ENCODE measurements at places on chromosomes 3 and 15.

DNA sequence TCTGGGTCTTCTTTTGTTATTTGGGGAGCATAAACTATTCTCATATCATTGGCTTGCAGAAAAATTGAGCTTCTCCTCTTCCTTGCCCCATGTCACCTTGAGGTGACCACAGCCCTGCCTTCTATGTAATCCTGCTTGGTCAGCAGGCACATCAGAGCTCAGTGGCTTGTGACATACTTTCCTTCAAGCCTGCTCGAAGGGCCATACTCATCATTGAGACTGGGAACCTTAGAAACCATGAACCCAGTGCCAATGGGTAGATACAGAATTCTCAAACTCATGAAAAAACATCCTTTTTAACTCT, 3.7 kb upstream of the CCR2 start:
- no peak for DNase-seq

DNA sequence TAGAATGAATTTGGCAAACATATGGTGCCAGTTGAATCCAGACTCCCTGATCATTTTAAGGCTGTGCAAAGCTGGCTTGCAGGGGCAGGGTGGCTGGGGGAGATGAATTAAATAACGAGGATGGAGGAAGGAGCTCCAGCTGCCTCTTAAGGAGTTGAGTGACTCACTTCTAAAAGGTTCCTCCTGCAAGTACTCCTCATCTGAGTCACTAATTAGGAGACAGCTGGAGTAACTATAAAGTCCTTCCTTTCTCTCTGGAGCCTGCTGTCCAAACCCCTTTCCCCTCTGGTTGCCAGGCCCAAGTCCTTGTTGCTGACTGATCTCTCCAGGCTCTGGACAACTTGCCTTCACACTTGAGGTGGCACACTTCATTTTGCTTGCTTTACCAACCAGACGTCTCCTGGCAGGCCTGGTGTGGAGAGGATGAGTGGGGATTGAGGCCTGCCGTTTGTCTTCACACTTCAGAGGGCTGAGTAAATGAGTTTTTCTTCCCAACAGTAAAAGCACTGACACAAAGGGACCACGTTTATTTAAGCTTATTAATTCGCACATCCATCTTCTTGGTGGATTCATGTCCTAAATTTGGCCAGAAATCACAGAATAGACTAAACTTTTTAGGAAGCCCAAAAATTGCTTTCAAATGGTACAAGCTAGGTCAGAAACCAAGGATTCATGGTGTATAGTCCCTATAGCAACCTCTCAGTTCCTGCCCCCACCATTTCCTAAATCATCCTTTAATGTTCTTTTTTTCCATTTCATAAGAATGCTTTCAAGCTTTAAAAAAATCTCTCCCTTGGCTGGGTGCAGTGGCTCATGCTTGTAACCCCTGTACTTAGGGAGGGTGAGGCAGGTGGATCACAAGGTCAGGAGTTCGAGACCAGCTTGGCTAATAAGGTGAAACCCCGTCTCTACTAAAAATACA, 90.5 kb upstream of the MYRIP start:
- DNase-seq = no peak

- no peak for DNase-seq
Observed at GRCh38 chr3:60536420-60536819, 714.8 kb downstream of the FHIT start.

- DNase-seq = no peak
Observed at GRCh38 chr3:168645180-168645579, 549.5 kb upstream of the GOLIM4 start.

- no peak for DNase-seq
Observed at GRCh38 chr3:107985496-107985895, 105.3 kb downstream of the CD47 start.

- DNase-seq = no peak
Observed at GRCh38 chr3:188360364-188360881, 206.5 kb downstream of the LPP start.

DNA sequence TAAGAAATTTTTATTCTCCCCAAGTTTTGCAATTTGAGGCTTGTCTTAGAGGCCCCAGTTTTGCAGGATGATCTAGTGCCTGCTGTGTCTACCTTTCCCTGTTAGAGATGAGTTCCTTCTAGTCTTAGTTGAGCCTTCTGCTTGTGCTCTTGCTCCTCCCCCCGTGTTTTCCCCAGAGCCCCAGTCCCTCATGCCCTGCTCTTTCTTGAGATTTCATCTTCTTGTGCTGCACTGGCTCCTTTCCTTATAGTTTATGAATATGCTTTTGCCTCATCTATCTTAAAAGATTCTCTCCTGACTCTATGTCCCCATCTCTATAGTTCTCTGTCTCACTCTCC, 4.7 kb downstream of the GAP43 start:
- no peak for DNase-seq

DNA sequence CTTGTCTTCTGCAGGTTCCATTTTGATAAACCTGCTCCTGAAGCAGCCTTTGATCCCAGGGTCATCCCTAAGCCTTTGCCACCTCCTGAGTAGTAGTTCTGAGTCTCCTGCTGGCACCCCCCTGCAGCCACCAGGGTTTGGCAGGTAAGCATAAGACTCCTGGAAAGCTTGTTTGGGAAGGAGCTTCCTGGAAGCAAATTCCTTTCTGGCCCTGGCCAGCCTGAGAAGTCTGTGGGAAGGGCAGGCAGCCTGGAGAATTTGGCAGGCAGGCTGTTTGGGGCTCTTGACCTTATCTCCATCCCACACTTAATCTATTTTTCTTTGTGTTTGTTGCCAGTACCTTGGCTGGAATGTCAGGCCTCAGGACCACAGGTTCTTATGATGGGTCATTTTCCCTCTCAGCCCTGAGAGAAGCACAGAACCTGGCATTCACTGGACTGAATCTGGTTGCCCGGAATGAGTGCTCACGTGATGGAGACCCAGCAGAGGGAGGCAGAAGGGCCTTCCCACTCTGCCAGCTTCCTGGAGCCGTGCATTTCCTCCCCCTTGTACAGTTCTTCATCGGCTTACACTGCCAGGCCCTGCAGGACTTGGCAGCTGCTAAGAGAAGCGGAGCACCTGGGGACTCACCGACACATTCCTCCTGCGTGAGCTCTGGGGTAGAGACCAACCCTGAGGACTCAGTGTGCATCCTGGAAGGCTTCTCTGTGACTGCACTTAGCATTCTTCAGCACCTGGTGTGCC, 13.4 kb downstream of the ATRIP start:
- no peak for DNase-seq

- no peak for DNase-seq
Observed at GRCh38 chr3:185928496-185928895, 9.3 kb downstream of the TRA2B start.

GRCh38 chr15:41659855-41660234, 360 bp upstream of the MGA start:
- DNase-seq = no peak

DNA sequence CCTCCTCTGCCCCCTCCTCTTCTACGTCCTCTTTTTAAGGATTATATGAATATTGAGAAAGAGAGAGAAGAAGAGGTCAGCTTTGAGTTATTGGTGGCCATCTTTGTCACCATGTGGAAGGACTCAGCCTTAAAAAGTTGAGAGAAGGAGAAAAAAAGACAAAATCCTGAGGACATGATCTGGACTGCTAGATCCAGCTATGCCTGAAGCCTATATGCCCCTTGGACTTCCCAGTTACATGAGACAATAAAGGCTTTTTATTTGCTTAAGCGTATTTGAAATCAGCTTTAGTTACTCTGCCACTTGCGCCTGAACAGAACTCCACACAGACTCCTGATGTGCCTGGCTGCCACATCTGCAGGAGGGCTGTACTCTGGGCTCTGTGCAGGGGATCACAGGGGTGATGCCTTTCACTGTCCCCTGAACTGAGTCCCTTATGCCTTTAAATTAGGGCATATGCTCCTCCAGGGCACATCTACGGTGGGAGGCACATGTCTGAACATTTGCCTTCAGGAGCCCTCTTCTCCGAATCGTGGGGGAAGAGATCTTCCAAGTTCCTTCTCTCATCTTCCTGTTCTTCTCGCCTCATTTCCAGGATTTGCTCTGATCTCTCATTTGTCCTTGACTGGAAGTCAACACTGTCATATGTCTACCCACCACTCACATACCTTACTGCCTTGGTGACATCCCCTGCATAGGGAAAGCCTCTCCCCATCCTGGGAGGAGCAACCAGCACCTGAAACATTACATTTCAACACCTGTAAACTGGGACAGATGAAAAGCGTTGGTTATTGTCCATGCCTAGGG, 14.0 kb upstream of the PLA2G4E start:
- no peak for DNase-seq

DNA sequence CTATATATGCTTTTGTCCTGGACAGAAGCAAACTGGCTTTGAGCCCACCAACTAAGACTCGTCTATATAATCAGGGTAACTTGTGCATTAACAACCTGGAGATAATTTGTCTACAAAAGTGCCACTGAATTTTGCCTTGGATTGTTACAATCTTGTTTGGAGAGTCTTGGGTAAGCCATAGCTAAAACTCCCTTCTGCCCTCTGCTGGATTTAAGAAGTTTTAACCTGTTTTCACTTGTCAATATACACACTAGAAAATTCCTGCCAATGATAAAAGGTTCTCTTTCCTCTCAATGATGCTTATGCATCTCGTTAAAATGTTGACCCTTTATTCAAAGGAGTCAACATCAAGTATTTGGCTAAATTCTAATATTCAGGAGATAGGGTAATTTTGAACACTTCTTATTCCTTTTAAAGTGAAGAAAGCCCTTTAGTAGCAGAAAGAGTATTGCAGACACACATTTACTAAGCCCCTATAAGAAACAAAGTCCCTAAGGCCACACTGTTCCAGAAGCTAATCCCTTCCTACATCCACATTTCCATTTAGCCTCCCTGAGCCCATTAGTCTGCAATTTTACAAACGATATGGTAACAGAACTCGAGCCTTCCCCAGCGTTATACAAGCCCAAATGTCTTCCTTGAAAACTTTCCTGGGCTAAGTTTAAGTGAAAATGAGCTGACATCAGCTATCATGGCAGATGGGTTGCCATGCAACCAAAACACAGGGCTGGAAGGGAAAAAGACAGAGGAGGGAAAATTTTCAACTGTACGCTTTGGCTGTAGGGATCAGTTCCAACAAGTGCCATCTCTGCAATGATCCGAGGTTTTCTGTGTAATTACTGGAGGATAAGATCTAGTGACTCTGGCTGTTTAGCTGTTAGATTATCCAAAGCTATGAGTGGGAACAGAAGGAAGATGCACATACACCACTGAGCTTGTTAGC, 75.9 kb upstream of the FGF12 start:
- peak; percentile 37 for DNase-seq

DNA sequence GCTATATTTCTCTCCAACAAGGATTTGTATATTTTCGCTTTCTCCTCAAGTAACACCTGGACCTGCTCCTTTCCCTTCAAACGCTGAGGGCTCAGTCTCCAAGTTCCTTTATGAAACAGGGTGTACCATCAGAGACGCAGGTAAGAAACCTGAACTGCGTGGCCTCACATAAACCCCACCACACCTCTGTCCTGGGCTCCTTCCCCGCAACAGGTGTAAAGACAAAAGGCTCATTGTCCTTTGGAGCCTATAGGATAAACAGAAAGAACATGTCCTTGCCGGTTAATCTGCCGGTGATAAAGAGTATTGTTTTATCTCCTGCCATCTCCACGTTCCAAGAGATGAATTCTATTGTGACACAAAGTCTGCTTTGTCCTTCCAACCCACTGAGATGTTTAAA, 111.8 kb upstream of the ADAMTS9 start:
- no peak for DNase-seq

- DNase-seq = no peak
Observed at GRCh38 chr15:57386976-57387375, 10.7 kb downstream of the CGNL1 start.

GRCh38 chr15:89307046-89307587, 27.5 kb downstream of the POLG start:
- no peak for DNase-seq

GRCh38 chr3:45135959-45136358, 10.2 kb downstream of the CDCP1 start:
- DNase-seq = no peak

- DNase-seq = no peak
Observed at GRCh38 chr3:72432246-72432645, 416.0 kb downstream of the SHQ1 start.

GRCh38 chr15:31330111-31330785, 3.6 kb downstream of the KLF13 start:
- DNase-seq = no peak

GRCh38 chr3:188956839-188957489, 214.8 kb upstream of the TPRG1 start:
- no peak for DNase-seq

GRCh38 chr15:48031973-48032372, 88.8 kb upstream of the SLC24A5 start:
- DNase-seq = no peak

GRCh38 chr3:169591983-169592644, 71.4 kb downstream of the MECOM start:
- DNase-seq = no peak

DNA sequence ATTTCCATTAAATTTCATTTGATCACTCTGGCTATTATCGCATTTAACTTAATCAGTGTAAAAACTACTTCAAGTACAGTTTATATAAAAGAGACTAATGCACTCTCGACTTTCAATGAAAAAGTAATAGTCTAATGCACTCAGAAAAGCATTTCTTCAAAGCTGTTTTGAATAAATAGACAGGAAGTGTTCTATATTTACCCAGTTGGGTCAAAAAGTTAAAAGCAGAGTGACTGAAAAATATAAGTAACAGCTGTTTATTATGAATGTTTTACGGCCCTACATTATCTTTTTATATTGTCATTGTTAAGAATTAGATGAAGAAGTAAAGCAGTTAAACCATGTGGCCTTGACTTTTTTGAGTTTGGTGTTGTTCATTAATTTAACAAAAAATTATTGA, 391.8 kb downstream of the ZPLD1 start:
- no peak for DNase-seq

DNA sequence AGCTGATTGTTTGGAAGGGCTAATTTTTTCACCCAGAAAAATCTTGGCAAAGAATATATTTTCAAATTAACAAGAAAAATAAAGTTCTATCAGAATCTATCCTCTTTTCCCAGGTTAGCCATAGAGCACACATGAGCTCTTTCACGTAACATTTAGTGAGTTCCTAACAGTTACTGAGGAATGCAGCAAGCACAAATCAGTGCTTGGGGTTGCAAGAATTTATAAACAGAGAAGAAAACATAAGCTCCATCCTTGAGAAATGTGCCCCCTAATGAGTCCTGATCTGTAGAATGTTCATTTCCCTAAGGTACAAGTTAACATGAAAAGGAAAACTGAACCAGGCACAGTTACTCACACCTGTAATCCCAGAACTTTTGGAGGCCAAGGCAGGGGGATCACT, 13.9 kb downstream of the EOGT start:
- DNase-seq = no peak

DNA sequence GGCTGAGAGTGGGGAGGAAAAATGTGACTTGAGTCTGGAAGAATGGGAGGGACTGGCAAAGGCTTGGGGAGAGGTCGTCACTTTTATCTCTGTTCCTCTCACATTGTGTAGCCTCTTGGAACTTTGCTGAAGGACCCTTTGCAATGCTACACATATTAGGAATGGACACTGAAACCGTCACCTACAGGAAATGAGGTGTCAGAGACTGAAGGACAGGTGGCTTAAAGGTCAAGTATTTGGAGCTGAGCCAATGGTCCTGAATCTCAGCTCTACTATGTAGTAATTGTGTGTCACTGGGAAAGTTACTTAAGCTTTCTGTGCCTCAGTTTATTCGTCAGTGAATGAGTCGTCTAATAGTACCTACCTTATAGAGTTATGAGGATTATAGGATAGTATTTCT, 14.7 kb downstream of the MCTP2 start:
- DNase-seq = no peak

- DNase-seq = no peak
Observed at GRCh38 chr3:195929452-195929851, 21.1 kb upstream of the TNK2 start.
